ENCODE measurements at places on chromosomes 4 and X.

GRCh38 chr4:72496119-72496518 is 72.9 kb downstream of the ADAMTS3 start:
- DNase-seq = no peak

DNA sequence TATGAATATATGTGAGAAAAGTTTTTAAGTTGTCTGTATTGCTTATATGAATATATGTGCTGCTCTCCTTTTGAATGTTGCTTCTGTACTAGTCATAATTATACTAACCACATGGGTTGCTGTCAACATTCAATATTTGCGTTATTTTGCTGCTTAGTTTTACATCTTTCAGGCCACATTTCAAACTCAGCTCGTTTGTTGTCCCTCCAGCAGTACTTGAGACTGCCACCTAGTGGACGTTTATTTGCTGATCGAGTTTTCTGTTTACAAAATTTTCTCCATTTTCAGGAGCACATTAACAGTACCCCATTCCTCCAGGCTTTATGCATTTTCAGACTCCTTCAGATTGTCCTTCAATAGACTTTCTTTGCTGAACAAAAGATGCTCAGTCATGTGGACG is 75.8 kb downstream of the NUDT11 start:
- no peak for DNase-seq

DNA sequence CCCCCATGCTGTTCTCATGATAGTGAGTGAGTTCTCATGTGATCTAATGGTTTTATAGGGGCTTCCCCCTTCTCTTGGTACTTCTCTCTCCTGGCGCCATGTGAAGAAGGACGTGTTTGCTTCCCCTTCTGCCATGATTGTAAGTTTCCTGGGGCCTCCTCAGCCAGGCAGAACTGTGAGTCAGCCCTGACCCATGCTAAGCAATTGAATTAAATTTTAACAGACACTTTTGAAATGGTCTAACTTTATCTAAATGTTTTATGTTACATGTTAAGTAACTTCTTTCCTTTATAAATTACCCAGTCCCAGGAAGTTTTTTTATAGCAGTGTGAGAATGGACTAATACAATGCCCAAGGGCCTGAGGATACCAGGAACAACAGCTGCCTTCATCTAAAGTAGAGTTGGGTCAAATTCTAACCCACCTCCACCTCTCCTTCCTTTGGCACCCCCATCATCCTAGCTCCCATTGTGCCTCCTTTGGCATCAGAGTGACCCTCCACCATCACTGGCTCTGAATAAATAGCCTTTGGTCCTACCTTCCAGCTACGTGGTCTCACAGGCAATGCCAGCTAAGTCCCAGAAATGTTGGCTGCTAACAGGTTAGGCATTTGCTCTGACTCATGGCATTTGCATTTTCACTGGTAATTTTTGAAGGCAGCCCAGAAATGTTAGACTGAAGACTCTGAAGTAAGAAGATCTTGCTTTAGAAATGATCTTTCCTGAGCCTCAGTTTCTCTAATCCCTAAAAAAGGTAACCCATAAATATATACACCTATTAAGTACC is 182.1 kb downstream of the MOSPD2 start:
- no peak for DNase-seq

GRCh38 chr4:41976775-41977516 is 4.6 kb upstream of the DCAF4L1 start:
- DNase-seq = no peak

GRCh38 chr4:110610940-110611831 is 11.7 kb downstream of the PITX2 start:
- DNase-seq = no peak

DNA sequence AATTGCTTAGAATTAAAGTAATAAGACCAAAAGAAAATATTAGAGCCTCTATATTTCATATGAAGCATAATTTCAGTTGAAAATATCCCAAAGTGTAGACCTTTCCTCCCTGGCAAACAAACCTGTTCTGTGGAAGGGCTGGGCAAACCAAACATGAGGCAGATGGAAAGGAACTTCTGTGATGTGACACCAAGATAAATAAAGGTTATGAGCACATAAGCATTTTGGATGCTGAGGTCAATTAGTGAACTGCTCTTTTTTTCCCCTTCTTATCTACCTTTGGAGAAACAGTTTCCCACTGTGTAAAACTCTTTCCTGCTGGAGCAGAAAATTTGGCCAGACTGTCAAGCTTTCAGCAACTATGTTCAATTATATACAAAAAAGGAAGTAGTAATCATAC is 109.6 kb upstream of the STIM2 start:
- no peak for DNase-seq

GRCh38 chr4:52661966-52662690 is 3.0 kb upstream of the USP46 start:
- no peak for DNase-seq

GRCh38 chr4:184534511-184535391 is 60.4 kb upstream of the IRF2 start:
- no peak for DNase-seq

- no peak for DNase-seq
Measured at GRCh38 chr4:162684998-162685397, 481.7 kb downstream of the NAF1 start.

- DNase-seq = no peak
Measured at GRCh38 chr4:134326866-134327265, 125.3 kb upstream of the PABPC4L start.

- DNase-seq = no peak
Measured at GRCh38 chr4:142556570-142557238, 289.4 kb downstream of the INPP4B start.

DNA sequence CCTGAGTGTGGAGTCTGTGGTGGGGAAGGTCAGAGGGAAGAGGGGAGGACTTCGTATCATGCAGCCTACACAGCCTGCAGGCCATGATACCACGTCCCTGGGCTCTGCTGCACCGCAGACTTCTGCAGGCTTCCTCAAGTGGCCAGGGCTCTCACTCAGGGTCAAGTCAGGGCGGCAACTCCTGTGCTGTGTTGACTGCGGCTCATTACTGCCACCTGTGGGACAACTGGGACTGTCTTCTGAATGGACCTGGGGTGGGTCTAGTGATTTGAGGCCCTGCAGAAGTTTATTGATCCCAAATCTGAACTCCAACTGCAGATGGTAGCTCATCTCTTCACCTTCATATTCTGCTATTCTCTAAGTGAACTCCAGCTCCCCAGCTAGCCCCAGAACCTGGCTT is 167.1 kb downstream of the NSUN7 start:
- DNase-seq = peak; percentile 22

- DNase-seq = no peak
Measured at GRCh38 chrX:750263-750662, 119.7 kb downstream of the SHOX start.

- DNase-seq = no peak
Measured at GRCh38 chrX:130829526-130830515, 73.2 kb downstream of the ENOX2 start.

DNA sequence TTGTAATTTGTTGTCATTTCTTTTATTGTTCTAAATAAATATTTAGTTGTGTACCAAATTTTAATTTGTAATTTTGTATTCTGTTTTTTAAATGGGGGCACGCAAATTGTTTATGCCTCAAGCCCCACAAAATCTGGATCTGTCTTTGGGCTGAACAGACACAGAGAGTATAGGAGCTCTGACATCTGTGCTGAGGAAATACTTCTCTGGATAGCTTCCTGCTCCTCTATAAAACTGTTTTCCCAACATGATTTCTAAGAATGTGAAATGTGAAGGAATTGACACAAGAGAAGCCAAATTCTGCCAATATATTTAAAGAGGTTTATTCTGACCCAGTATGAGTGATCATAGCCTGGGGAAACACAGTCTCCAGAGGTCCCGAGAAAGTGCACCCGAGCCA is 93.0 kb downstream of the IL13RA2 start:
- DNase-seq = no peak
